ENCODE measurements at places on chromosomes 1 and 21.
A peak's percentile ranks its signal among the peaks of the same experiment; 100 is the strongest.

- no peak for DNase-seq
These were observed 107.6 kb upstream of the SGIP1 start for GRCh38 chr1:66426239-66426853.

DNA sequence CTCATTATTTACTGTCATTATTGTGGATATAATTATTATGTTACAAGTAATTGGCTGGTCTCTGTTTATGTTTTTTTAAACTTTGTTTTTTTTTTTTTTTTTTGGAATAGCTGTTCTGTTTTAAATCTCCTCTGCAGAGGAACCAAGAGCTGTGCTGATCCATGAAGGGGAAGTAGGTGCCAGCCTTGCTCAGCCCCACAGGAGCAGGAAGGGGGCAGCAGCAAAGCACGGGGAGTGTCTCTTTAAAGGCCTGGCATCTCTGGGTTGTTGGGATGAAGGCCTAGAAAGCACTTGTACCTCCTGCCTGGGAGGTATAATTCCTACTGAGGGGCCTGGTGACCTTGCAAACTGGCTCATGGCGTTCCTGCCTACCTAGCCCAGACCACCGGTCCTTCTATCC, 2.5 kb upstream of the GRHL3 start:
- no peak for DNase-seq

- DNase-seq = no peak
These were observed 234.4 kb downstream of the RERE start for GRCh38 chr1:8583031-8583430.

DNA sequence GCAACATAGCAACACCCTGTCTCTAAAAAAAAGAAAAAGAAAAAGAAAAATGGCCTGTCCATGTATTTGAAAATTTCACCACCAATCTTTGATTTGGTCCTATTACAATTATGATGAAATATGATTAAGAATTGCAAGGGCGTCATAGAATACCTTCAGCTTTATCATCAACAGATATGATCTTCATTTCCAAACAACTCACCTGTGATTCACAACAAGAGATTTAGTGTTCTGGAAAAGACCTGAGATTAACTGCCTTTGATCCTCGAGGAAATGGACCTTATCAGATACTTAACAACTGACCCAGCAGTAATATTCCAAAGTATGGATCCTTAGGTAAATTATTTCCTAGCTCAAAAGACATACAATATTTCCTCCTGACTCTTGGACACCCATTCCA, 3.5 kb upstream of the GSTM4 start:
- no peak for DNase-seq

- DNase-seq = peak; percentile 79
These were observed 6.6 kb upstream of the ZNF669 start for GRCh38 chr1:247110627-247111258.

DNA sequence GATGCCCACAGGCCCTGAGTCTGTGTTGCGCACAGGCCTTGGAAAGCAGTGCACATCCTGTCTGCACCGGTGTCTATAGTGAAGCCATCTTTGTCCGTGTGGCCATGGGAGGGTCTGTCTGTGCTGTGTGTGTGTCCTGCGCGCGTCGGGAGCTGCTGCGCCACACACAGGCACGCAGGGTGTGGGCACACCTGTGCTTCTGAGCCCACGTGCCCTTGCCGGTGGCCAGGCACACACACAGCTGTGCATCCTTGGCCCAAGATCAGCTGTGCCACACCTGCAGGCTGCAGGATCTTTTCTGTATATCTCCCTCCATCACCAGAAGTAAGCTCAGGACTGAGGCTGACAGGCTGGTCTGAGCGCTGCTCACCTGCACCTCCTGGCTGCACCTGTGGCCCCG, 3.2 kb upstream of the SAMD11 start:
- no peak for DNase-seq

- DNase-seq = peak; percentile 89
These were observed 470 bp upstream of the MTMR11 start for GRCh38 chr1:149936992-149937705.

DNA sequence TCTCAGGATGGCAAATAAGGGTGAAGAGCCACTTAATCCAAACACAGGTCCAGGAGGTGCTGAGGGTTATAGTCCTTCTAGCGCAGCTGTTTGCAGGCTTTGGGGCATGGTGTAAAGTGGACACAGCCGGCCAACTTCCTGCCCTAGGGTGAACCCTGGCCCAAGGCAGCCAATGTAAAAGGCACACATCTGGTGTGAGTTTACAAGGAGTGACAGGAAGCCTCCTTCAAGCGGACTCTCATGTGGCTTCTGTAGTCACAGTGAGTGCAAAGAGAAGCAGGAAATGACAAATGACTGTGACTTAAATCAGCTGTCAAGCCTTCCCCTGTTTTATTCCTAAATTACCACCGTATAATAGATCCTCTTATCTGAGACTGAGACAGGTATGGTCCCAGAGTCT, 213.0 kb downstream of the CRB1 start:
- no peak for DNase-seq

GRCh38 chr21:29875036-29875716, 64.6 kb downstream of the GRIK1 start:
- no peak for DNase-seq

DNA sequence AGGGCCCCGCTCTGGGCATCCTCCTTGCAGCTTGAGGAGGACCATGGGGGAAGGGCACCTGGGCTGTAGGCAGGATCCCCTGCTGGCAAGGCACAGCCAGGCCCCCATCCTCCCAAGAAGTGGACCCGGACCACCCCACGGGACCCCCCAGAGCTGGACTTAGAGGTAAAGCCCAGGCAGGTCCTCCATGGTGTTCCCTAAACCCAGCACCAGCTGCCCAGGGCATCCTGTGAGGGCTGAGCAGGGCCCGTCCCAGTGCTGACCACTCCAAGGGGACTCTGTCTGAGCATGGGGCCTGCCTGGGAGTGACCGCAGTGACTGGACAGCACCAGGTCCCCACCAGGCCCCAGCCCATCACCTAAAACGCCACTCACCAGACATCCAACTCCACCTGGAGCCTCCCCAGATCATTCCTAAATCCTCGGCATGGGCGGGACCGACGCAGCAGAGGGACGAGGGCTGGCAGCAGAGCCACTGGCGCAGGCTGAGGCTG, 21.3 kb downstream of the COL6A2 start:
- DNase-seq = no peak

- DNase-seq = no peak
These were observed 9.6 kb upstream of the CHIT1 start for GRCh38 chr1:203239081-203239480.

GRCh38 chr1:198232940-198233675, 76.3 kb downstream of the NEK7 start:
- DNase-seq = no peak

DNA sequence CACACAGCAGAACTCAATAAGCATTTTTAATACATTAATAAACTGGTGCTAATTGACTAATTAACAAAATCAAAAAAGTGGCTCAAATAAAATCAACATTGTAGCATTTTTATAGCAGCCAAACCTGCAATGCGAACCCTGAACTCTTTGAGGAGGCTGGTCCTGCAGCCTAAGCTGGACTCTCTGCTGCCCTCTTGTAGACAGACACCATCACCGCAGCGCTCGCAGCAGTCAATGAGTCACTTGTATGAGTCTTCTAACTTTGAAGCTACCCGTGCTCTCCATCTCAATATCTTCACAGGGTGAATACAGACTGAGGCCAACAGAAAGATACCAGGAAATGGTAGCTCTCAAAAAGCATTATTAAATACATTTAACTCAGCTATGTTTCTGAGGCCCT, 9.7 kb upstream of the KRTAP7-1 start:
- peak; percentile 30 for DNase-seq

DNA sequence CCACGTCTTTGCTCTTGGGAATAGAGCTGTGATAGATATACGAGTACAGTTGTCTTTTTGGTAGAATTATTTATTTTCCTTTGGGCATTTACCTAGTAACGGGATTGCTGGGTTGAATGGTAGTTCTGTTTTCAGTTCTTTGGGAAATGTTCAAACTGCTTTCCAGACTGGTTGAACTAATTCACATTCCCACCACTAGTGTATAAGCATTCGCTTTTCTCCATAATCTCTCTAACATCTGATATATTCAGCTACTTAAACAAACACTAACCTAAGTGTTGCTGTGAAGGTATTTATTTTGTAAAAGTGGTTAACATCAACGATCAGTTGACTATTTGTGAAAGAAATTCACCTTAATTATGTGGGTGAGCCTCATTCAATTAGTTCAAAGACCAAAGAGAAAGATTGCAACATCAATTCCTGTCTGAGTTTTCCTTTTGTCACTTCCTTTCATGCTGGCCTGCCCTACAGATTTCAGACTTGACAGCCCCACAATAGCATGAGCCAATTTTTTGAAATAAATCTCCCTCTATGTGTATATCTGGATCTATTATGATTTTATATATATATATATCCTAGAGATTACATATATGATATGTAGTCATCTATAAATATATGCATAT, 26.7 kb upstream of the DUSP10 start:
- DNase-seq = no peak

DNA sequence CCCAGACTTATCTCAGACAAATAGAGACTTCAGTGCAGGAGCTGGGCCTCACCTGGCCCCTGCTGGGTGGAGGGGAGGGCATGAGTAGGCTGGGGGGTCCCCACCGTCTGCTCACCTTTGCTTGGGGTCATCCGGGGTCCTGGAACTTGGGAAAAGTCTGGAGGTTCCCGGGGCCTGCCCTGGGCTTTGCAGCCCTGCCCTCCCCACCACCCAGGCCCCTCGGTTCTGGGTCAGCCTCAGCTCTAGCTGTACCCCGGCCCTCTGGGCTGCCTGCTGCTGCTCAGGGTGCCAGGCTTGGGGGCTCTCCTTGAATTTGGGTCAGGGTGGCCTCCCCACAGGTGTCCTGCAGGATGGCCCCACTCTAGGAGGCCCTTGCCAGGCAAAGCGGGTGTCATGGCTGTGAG, 2.4 kb upstream of the TMEM52 start:
- no peak for DNase-seq

DNA sequence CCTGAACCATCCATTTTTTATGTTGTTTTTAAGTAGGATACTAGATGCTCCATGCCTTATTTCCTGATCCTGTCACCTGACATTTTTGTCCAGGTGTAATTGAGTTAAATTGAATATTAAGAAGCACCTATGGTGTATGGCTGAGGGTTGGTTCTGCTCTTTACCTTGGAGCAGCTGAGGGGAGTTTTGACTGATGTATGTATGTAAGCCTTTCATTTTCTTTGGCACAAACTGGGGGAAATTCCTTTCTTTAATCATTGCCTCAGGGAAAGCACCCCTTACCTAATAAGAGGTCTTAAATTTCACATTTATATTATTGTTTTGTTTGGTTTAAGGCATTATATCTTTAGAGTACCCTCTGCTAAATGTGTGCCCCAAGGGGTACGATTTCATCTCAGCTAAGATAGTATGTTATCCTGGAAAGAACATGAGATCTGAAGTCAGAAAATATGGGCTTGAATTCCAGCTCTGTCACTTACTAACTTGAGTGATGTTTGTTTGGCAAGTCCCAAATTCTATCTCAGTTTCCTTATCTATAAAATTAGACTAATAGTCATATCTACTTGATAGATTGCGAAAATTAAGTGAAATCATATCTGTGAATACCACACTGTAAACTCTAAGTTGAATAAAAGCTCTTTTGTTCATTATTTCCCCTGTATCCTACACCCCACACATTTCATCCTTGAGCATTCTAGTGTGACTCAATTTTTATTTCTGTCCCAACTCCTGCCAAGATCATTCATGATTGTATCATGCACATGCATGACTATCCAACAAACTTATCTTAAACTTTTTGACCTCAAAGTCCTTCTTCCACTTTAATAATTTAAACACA, 57.7 kb upstream of the NUF2 start:
- no peak for DNase-seq

DNA sequence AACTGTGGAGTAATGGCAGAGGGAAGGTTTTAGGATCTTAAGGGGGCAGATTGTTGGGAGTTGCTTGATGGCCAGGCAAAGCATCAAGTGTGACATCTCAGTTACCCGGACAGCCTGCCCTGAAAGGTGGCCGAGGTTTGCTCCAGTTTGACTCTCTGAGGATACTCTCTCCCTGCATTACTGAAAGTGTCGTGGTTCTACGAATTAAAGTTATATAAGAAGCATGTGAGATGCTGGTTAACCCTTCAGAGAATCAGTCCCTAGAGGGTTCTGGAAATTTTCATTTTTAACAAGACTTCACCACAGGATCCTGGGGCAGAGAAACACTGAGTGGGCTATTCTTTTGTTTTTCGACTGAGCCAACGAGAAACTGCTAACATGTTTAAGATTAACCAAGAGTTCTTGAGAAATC, 689 bp upstream of the ZNF644 start:
- DNase-seq = no peak

GRCh38 chr1:119815928-119816327, 4.7 kb upstream of the REG4 start:
- DNase-seq = no peak
